Stimulated activated CD4-positive, alpha-beta T cell treated with anti-CD3 and anti-CD28 coated beads, Interleukin-15, amount 100 ng/mL, for 24 hours (primary cell): ENCODE measurements at places on chromosomes 6 and 20.

DNA sequence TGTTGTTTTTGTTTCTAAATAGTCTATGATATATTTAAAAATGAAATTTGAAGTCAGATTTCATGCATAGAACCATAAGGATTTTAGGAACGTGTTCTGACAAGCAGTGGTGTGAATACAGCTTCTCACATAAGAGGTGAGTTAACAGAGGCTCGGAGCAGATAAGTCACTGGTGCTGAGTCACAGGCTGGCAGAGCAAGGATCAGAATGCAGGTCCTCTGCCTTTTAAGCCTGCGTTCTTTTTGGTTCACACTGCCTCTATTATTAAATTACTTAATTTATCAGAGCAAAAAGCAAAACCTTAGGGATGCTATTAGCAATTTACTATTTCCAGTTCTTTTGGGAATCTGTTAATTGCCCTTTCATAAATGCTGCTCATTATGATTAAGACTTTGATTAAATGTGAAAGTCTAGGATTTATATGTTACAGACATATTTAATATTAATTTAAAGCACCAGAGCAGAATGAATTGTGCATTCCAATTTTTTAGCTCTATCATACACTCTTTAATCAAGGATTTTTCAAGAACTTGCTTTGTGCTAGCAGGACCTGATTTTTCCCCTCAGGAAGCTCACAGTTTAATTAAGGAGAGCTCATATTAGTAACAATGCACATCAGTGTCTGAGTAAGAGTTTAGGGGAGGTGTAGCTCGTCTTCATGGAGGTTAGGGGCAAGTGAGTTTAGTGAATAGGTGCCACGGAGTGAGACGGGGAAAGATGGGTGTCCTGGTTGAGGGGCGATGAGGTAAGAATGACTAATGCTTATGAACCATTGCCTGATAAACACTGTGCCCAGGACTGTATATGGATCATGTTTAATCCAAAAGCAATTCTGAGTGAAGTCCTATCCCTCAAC is 212.7 kb upstream of the AGPAT4 start:
- DNase-seq = no peak

GRCh38 chr6:126548300-126548699 is 208.4 kb downstream of the CENPW start:
- no peak for DNase-seq

- DNase-seq = no peak
Measured at GRCh38 chr6:40391851-40392517, 195.2 kb downstream of the LRFN2 start.

- no peak for DNase-seq
Measured at GRCh38 chr6:67643281-67643680, 991.8 kb upstream of the ADGRB3 start.

DNA sequence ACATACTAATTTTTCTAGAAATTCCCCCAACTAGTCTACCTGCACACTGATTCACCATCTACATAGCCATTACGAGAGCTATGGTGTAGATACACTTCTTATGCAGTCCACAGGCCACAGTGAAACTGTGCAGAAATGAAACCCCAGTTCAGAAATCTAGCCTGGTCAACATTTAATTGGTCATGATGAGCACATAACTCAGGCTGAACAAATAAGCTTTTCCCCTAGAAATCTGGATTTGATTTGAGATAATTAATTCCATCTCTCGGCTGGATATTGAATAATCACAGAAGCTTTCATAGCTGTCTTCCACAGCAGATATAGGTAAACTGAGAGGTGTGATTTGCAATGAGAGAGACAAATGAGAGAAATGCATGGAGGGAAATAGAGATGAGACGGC is 22.6 kb upstream of the TINAG start:
- DNase-seq = no peak

GRCh38 chr6:8100159-8100854 is 2.0 kb downstream of the EEF1E1 start:
- DNase-seq = no peak

DNA sequence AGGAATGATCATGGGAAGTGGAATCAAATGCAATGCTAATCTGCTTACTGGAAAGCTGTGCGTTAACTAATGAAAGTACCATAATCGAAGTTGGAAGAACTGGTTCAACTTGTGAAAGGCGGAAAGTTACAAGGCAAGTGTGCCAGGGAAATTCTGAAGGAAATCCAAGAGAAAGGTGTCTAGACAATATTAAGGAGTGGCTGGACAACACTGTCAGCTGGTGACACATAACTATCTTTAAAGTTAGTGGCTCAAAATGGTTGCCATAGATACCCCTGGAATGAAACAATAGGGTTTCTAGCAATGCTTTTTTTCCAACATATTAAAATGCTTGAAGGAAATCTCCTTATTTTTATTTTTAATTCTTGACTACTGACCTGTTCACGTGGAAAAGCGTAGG is 90.4 kb downstream of the BMP2 start:
- no peak for DNase-seq

DNA sequence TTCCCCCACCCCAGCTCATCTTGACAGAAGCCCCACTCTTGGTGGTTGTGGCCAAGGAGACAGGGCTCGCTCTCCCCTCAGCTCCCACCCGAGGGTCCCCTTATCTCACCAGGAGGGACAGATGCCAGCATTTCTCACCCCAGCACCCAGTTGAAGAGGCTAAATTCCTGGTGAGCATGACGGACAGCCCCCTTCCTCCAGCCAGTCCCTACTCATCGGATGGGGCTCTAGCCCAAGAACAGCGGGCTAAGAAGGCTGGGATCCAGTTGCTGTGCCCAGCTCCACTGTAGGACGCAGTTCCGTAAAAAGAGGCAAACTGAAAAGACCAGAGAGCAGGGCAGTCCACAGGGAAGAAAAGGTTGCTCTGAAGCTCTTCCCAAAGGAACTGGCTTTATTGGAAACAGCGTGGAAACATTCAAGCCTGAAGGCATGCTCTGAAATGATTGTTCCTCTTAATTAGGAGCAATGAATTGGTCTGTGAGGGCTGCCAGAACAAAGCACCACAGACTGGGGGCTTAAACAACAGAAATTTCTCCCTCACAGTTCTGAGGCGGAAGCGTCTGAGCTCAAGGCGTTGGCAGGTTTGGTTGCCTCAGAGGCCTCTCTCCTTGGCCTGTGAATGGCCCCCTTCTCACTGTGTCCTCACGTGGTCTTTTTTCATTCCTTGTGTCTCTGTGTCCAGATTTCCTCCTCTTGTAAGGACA is 17.9 kb upstream of the KIF25 start:
- DNase-seq = no peak
